Heart left ventricle (tissue), 16 donors: ENCODE measurements at places on chromosomes 7 and 10. TPM values are rescaled to one million over a fixed set of nuclear protein-coding genes. Genes with fewer than 3 reads are reported as not detected.

- no peak for DNase-seq
Observed at GRCh38 chr7:21947056-21947455, 1.4 kb upstream of the CDCA7L start.

ITPRID1 gene
- not detected for total RNA-seq

DNA sequence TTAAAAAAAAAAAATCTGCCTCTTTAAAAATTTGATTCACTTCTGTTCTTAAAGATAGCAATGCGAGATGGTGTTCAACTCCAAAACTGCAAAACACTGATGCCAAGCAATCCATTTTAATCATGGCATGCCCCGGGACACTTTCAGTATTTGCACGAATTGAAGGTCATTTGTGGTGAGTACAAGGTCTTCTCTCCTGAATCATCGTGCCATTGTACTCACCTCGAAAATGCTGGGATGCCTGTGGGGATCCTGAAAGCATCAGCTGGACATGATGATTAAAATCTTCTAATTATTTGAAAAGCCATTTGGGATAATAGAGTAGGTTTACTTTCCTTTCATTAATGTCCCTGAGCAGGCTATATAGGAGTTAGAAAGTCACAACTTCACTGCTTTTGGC is 125.1 kb upstream of the NRP1 start:
- no peak for DNase-seq

GRCh38 chr10:84540022-84540616 is 211.7 kb downstream of the CCSER2 start:
- no peak for DNase-seq

GRCh38 chr7:112079673-112080072 is 126.5 kb downstream of the DOCK4 start:
- no peak for DNase-seq
